ENCODE measurements at places on chromosomes 3 and 15.

DNA sequence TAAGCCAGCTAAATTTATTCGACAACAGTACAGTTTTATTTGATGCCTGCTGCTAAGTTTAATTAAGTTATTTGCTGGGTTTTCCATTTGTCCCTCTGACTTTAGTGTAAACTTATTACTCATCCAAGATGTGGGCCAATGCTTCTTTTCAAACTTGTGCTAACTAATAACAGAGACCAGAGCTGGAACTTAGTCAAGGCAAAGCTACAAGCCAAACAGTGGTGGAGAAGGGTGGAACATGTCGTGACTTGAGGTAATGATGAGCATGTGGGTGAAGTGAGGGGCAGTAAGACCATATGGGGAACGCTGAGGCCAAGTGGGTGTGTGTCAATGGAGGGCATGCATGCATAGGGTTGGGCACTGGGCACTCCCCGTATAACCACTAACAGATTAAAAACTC, 63.9 kb downstream of the NMD3 start:
- DNase-seq, result no peak

- no peak for DNase-seq
These were observed 4.7 kb downstream of the TMCC1 start for GRCh38 chr3:129888771-129889170.

DNA sequence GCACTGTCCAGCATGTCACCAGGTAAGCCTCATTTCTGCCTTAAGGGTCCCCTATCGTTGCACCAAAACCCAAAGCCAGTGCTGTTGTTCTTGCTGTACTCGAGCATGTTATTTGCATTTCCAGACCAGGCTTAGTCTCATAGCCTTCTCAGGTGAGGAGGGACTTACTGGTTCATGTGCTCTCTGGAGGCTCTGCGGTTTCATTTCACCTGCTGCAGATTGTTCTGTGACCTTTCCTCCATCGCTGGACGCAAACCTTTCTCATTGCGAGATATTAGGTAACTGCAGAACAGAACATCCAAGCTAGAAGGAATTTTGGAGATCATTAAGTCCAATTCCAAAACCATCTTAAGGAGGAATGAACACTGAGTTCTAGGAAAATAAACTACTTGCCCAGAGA, 187.3 kb upstream of the BCL6 start:
- DNase-seq, result no peak

GRCh38 chr3:32945136-32945535, 6.3 kb upstream of the CCR4 start:
- no peak for DNase-seq

- no peak for DNase-seq
These were observed 369.2 kb upstream of the MCTP2 start for GRCh38 chr15:93861956-93862741.

DNA sequence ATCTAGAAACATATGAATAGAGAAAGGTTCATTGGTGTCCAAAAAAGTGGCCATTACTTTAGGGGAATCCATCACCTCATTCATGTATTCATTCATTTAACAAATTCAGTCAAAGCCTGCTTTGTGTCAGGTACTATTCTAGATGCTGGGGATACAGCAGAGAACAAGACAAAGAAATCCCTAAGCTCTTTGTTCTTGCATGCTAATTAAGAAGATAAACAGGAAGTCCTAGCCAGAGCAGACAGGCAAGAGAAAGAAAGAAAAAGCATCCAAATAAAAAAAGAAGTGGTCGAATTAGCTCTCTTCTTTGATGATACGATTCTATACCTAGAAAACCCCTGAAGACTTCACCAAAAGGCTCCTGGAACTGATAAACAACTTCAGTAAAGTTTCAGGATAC, 12.4 kb upstream of the ZMAT3 start:
- no peak for DNase-seq

- peak; percentile 70 for DNase-seq
These were observed 118.7 kb upstream of the SMAD3 start for GRCh38 chr15:66946578-66947164.

- DNase-seq, result no peak
These were observed 25.4 kb downstream of the CXCR6 start for GRCh38 chr3:45968706-45969105.

DNA sequence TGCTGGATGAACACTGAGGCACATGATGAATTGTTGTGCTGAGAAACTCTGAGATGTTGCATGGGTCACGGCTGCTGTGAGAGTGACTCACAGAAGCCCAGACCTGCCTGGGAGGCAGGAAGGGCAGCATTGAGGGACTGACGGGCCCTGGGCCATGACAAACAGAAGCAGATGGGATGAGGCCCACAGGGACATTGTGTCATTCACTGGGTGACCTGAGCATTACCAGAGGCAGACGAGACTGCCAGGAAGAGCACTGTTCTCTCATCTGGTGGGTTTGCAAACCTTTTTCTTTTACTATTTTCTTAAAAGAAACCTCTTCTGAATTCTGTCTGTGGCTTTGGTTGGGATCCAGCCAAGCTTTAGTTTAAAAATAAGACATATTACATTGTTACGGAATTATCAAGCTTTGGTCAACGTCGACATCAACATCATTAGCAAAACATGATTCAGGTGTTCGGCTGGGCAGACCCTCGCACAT, 67.8 kb downstream of the BDH1 start:
- peak; percentile 80 for DNase-seq

- DNase-seq, result peak; percentile 88
These were observed 3.6 kb upstream of the MYH15 start for GRCh38 chr3:108513961-108514360.

GRCh38 chr3:100427699-100428098, 26.4 kb downstream of the LNP1 start:
- DNase-seq, result no peak

GRCh38 chr3:128311441-128311844, 155.2 kb downstream of the DNAJB8 start:
- no peak for DNase-seq

GRCh38 chr3:133246773-133247172, 153.1 kb upstream of the BFSP2 start:
- DNase-seq, result no peak

- no peak for DNase-seq
These were observed 74.4 kb downstream of the DHX30 start for GRCh38 chr3:47877290-47877689.

DNA sequence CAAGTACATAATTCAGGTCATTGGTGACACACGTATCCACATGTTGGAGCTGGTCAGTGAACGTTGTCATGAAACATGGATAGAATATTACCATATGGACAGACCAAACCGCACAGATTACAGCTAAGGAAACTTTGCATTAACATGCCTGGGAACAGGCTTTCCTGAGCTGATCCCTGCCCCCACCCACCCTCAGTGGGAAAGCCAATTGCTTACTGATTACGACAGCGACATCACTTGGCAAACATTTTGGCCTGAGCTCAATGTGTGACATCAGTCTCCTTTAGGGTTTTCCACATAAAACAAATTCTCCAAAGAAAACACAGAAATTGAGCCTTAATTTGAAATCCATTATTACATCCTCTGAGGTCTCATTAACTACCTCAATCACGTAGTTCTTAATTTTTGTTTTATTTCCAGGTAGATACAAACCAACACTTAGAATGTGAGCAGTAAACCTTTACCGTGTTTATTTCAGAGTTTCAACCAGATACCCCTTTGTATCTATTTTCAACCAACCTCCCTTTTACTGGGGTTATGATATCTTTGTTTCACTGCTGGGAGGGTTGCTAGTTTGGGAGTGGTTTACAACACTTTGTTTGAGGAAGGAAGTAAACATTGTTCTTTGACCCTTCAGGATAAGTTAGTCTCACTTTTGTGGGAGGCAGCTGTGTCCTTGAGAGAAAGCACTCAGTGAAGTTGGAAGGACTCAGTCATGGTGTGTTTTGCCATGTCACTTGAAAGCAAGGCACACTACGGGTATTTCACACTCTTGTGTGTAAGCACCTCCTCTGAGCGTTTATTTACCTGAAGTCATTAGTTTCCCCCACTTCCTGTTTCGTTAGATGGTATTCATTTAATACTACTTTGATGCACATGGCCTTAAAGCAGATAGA, 103.1 kb downstream of the CMSS1 start:
- DNase-seq, result peak; percentile 86

- no peak for DNase-seq
These were observed 6.1 kb downstream of the SPG11 start for GRCh38 chr15:44657378-44657777.

DNA sequence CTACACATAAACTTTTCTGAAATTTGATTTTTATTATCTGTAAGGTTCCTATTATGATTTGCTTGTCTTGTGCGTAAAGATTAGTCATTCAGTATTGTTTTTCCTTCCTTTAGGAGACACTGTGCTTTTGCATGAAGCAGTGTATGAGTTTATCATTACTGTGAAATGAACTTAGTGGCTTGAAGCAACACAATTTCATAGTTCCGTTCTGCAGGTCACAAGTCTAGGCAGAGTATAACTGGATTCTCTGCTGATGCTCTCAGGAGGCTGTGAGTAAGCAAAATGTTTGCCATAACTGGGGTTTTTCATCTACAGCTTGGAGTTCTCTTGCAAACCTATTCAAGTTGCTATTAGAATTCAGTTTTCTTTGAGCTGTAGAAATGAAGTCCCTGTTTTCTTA, 1136.1 kb downstream of the OTOL1 start:
- DNase-seq, result no peak

DNA sequence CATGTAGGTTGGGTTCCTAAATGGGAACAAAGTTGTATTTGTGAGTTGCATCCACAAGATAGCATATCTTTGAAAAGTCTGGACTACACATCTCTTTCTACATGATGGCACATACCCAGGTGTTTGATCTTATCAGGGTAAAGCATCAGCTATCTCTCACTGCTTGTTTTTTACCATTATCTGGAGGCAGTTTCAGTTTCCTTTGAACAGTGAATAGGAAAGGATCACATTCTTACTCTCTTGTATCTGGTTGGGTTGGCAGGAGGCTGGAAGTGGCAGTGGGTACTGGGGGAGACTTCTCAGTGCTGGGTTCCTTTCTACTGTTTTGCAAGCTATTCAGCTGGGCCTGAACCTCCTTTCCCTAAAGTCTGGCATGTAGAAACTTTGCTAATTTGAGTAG, 4.1 kb downstream of the CEMIP start:
- DNase-seq, result no peak

DNA sequence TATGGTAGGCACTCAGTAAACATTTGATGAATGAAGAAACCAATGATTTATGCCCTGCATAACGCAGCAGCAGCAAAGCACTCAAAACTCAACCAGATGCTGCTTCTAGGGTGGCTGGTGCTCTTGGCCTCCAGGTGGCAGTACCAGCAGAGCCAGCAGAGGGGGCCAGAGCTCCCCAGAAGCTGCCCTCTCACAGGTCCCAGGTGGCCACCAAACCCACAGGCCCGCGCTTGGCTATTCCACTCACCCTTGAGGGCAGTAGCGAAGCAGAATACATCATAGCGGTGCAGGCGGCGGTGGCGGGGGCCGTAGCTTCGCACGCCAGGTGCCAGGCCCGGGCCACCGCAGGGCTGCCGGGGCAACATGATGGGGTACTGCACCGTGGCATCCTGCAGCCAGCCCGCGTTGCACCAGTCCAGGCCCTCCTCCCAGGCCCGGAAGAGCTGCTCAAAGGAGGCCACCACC, 16.6 kb downstream of the HAPLN3 start:
- peak; percentile 68 for DNase-seq

DNA sequence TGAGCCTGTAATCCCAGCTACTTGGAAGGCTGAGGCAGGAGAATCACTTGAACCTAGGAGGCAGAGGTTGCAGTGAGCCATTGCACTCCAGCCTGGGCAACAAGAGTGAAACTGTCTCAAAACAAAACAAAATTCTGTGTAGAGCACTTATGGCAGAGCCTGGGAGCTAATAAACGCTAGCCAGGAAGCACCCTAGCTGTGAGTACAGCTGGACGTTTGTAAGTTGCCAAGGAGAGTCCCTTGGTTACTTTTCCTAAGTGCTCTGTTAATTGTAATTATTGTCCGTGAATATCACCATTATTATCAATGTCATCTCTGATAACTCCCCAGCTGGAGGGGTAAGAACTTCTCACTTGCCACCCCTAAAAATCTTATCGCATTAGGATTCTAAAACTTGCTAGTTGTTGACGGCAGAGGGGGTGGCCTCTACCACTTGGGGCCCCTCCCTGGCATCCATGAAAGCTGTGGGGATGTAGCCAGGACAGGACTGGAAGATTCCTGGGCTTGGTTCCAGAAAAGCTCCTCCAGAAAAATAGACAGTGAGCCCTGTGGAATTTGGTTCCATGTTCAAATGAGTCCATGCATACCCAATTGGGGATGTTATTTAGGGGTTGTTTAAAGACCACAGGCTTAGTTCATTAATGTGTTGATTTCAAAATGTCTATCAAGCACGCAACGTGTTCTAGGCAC, 9.9 kb upstream of the KLHL25 start:
- no peak for DNase-seq

DNA sequence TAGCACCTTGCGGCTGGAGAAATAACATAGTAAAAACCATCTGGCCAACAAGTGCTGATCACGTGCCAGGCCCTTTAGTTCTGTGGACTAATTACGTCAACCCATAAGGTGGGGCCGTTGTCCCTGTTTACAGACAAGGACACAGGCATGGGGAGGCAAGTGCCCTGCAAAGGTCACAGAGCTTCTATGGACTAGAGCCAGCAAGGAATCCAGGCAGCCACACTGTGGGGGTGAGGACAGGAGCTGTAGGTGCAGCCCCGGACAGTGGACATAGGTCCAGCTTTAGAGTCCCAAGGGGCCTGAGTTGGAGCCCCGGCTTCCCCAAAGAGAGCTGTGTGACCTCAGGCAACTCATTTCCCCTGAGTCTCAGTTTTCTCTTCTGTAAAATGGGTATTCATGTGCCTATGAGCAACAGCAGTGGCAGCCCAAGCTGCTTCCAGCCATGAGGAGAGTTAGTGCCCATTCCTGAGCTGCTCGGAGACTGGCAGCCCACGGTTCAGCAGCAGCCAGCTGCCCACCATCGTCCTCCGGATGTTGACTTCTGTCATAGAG, 13.9 kb downstream of the CHST13 start:
- DNase-seq, result no peak

GRCh38 chr3:7658294-7658693, 797.4 kb downstream of the GRM7 start:
- DNase-seq, result no peak

DNA sequence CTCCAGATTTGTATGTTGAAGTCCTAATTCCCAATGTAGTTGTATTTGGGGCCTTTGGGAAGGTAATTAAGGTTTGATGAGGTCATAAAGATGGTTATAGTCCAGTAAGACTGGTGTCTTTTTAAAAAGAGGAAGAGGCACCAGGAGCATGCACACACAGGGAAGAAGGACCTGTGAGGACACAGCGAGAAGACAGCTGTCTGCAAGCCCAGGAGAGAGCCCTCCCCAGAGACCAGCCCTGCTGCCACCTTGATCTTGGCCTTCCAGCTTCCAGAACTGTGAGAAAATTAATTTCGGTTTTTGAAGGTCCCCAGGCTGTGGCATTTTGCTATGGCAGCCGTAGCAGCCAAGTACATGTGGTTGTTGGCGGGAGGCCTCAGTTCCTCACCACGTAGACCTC, 32.8 kb upstream of the TSEN2 start:
- no peak for DNase-seq

- DNase-seq, result no peak
These were observed 1.1 kb upstream of the TPM1 start for GRCh38 chr15:63041402-63041973.

- DNase-seq, result peak; percentile 23
These were observed 81.1 kb upstream of the ROBO1 start for GRCh38 chr3:79848876-79849275.
